ENCODE measurements at places on chromosomes 3 and 15. TPM values are rescaled to one million over a fixed set of nuclear protein-coding genes. Genes with fewer than 3 reads are reported as not detected.

DNA sequence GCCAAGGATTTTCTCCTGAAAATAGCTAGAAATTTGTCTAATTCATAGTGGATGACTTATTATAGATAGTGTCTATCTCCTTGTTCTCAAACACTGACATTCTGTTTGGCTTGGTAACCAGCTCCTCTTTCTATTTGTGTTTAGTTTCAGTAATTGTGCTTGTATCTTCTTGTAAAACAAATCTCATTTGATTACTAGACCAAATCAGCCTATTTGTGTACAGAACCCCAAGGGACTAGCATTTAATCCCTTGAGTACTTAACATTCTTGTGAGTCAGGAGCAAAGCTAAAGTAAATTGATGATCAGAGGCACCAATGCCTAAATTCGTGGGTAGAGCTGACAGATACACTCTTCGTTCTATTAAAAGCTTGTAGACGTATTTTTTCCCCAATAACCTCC, 306.5 kb upstream of the SLITRK3 start:
- DNase-seq = no peak

DNA sequence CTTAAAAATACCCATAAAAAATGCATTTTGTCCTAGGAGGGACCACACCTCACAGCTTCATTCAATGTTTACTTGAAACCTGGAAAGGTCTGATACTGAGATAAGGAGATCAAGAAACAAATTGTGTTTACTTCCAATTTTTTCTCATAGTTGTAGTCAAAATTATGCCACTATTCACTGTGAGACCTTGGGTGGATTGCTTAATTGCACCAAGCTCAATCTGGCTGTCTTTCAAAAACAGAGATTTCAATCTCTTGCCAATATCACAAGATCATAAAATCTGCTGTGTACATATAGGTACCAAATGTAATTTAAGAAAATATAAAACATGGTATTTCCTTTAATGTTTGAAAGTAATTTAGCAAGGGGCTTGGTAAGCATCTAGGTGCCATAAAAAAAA, 186.4 kb upstream of the THBS1 start:
- DNase-seq = no peak

DNA sequence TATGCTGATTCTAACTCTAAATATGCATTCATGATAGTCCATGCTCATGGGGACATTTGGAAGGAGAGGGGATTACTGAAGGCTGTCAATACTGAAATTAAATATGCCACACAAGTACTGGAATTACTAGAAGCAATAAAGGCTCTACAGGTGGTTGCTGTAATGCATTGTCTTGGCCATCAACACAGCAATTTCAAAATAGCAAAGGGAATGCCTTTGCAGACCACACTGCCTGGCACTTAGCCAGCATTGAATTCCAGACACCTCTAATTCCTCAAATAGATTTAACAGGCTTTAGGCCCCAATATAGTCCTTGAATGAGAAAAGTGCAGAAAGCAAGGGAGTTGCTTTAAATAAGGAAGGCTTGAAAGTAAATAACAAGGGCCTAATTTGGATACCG, 115.8 kb upstream of the PLCL2 start:
- no peak for DNase-seq

GRCh38 chr3:194364652-194365434, 4.7 kb downstream of the LRRC15 start:
- DNase-seq = no peak

DNA sequence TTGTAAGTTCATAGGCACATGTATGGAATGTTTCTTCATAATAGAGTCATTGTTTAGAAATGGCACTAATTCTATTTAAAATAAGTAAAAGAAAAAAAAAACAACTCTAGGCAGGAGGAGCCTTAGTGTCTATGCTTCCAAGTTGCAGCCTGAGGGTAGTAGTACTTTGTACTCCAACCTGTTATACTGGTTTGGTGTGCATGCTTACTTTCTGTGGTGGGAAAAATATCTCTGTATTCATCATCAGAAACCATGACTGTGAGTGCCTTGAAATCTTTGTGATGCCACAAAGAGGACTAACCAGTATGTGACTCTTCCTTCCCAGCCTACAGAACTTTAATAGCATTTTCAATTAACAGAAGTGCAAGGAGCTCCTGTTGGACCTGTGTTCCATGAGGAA, 4.4 kb downstream of the NAALADL2 start:
- DNase-seq = peak; percentile 85

GRCh38 chr3:56364665-56365064, 103.6 kb downstream of the ERC2 start:
- DNase-seq = no peak

ROBO2 gene
- under 0.01 TPM for polyA plus RNA-seq

DNA sequence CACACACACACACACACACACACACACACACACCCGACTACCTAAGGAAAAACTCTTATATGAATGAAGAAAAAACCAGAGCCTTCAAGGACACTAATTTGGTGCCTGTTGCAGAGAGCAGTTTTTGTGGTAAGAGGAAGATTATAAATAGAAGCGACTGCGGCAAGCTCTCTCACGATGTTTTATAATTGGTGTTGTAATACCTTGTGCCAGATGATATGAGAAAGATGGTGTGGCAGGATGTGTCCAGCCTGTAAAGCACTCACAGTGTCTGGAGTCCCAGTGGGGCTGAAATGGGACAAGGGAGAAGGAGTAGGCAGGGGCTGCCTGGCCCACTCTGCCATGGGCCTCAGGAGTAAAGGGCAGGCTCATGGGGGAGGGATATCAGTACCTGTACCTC, 839.9 kb downstream of the AGBL1 start:
- DNase-seq = no peak

GRCh38 chr3:12905316-12906071, 64.1 kb upstream of the RPL32 start:
- DNase-seq = no peak

GRCh38 chr3:60096403-60096802, 1046.6 kb upstream of the CFAP20DC start:
- no peak for DNase-seq

- no peak for DNase-seq
Observed at GRCh38 chr3:113147681-113148261, 63.6 kb upstream of the BOC start.

SEMA7A gene
- 0.81 TPM for polyA plus RNA-seq

BCL2A1 gene
- polyA plus RNA-seq = 2.4 TPM

DNA sequence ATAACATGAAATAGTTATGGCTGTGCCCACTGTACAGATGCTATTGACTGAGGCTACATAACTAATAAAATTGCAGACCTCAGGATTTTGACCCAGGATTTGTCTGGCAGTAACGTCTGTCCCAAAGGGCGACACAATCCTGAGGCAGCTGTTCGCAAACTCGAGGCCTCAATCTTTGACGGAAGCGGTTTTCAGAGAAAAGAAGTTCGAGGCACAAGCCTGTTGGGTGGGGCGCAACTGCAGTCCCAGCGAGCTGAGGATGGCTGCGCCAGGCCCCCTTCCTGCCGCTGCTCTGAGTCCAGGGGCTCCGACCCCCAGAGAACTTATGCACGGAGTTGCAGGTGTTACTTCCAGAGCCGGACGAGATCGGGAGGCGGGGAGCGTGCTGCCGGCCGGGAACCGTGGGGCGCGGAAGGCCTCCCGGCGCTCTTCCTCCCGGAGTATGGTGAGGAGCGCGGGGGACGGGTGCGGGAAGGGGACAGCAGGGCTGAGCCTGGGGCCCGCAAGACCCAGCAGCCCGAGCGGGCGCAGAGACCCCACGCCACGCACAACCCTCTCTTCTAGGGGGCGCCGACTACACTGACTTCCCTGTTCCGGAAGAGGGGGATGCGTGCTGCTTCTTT, at the start of gene PARP15:
TSS of gene PARP15 (plus strand) at position 242 of the 623 bp plus-strand sequence. CDS start at position 260, 18 bp downstream.
- peak; percentile 47 for DNase-seq

- DNase-seq = no peak
Observed at GRCh38 chr3:115062412-115062956, 84.6 kb downstream of the ZBTB20 start.

DNA sequence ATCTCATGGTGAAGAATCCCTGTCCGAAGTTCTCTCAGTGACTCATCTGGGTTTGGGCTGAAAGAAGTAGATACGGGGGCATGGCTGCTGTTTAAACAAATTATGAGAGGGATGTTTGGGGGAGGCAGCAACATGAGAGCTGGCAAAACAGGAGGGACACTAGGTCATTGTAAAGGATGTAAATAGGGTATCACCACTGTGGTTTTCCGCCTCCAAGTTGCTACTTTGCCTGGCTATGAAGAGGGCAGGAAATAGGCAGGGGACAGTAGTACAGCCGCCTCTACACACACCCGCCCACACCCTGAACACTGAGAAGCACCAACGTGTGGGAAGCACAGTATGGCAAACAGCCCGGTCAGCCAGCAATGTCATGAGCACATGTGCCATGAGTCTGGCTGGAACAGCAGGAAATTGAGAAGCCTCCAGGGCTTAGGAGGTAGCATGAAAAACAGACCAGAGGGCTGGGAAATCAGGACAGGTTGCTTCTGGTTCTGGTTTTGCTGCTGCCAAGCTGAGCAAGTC, 17.1 kb downstream of the HEXA start:
- DNase-seq = peak; percentile 14

- no peak for DNase-seq
Observed at GRCh38 chr3:133317866-133318265, 82.0 kb upstream of the BFSP2 start.

GRCh38 chr3:72446218-72447058, 401.8 kb downstream of the SHQ1 start:
- DNase-seq = peak; percentile 46

- DNase-seq = no peak
Observed at GRCh38 chr3:152511904-152512303, 243.2 kb downstream of the MBNL1 start.

ZWILCH gene
- polyA plus RNA-seq = 2.5 TPM

MTFMT gene
- 9.7 TPM for polyA plus RNA-seq

DNA sequence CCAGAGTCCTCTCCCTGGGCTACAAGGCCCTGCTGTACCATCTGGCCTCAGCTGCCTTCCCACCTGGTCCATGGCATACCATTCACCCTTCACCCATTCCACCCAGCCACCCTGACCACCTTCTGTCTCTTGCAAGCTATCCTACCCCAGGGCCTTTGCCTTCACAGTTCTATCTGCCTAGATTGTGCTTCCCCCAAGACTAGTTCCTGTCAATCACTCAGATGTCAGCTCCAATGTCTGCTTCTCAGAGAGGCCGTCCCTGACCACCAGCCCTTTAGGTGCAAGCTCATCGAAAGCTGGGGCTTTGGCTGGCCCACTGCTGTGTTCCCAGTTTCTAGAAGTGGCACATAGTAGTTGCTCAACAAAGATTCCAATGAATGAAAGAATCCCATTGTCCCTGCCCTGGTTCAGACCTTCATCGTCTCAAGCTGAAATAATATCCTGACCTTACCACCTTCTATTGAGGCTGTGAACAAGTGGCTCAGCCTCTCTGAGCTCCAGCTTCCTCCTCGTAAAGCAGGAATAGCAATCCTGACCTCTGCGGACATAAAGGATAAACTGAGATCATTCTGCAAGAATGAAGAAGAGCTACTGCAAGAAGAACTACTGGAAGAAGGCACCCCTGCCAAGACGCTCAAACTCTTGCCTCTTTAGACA, 15.8 kb downstream of the EFCAB12 start:
- DNase-seq = no peak

DNA sequence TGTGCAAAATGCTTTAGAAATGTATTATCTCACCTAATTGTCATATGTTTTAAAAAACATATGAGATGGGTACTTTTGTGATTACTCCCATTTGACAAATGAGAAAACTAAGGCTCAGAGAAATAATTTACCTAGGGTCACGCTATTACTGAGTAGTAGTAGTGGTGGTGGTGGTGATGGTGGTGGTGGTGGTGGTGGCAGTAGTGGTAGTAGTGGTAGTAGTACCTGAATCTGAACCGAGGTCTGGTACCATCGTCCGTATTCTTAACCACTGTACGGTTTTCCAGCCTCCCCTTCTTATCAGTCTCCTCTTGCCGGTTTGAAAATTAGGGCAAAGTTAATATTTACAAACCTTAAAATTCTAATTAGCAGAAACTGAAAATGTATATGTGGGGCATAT, 102.4 kb downstream of the KLHL25 start:
- DNase-seq = no peak

NUDT16 gene
- polyA plus RNA-seq = 47.0 TPM

GRCh38 chr3:10437995-10438901, 67.1 kb downstream of the ATP2B2 start:
- no peak for DNase-seq

- DNase-seq = peak; percentile 60
Observed at GRCh38 chr15:78077053-78077870, at the start of gene TBC1D2B. Gene TBC1D2B (minus strand): TSS chr15:78077711. CDS start chr15:78077652, 59 bp downstream.

DNA sequence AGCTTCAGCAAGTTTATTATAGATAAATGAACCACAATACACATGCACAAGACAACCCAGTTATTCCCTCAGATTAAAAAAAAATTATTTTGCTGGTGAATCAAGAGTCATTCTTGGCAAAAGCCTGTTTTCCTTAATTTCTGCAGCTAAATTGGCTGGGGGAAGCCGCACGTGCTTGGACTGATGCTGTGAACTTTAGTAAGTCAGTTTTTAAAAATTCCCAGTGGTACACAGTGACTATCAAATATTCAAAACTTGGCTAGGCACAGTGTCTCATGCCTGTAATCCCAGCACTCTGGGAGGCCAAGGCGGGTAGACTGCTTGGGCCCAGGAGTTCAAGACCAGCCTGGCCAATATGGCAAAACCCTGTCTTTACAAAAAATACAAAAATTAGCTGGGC, 23.9 kb downstream of the EHD4 start:
- no peak for DNase-seq

GRCh38 chr3:15300323-15301078, 31.9 kb downstream of the SH3BP5 start:
- no peak for DNase-seq

GRCh38 chr15:35194296-35194695, 109.2 kb upstream of the NANOGP8 start:
- DNase-seq = no peak
